Amniotic epithelial cell (primary cell): ENCODE measurements at places on chromosomes 3 and 15.

GRCh38 chr15:38054488-38054887 is 120.0 kb downstream of the TMCO5A start:
- peak; percentile 51 for DNase-seq

GRCh38 chr3:196246612-196247308 is 30.4 kb downstream of the SLC51A start:
- DNase-seq = peak; percentile 94

DNA sequence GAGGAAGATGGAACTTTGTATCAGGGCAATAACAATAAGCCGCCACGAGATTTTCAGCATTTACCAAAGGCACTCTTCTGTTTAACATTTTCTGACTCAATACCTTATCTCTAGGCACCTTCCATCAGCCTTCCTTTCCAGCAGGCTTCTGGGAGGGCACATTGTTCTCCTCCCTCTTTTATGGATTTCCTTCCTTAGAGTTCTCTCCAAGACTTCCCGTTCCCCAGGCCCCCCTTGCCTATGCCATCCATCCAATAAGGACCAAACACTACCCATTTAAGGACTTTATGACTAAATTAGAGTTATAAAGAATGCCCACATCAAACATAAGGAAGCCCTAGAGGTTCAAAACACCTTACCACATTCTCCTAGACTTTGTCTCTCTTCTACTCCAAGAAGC is 71.0 kb upstream of the ACP3 start:
- DNase-seq = no peak

DNA sequence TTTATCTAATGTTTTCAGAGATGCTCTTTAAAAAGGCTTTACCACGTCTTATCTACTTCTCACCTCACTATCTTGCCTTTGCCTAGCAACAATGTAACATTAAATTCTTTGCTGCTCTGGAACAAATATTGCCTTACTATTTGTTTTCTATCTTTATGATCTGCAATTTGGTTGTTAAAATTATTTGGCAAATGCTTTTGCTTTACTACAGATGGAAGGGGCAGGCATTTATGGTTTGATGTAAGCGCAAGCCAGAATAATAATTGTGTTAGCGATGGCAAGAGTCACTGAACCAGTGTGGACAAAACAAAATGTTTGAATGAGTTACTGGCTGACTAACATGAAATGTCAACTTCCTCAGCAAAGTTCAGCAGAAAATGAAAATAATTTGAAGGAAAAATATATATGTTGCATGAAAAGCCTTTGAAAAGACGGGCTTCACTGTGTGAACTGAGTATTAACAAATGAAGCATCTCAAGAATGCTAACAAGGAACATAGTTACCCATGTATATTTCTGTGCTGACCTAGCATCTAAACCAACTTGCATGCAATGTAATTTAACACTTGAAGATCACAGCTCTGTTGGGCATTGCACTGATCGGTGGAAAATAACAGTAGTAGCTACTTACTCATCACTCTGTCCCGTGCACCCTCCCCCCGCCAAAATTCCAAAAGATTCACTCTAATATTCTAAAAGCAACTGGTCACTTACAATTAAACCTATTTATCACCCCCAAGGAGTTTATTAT is 454.0 kb upstream of the ARHGEF26 start:
- no peak for DNase-seq

DNA sequence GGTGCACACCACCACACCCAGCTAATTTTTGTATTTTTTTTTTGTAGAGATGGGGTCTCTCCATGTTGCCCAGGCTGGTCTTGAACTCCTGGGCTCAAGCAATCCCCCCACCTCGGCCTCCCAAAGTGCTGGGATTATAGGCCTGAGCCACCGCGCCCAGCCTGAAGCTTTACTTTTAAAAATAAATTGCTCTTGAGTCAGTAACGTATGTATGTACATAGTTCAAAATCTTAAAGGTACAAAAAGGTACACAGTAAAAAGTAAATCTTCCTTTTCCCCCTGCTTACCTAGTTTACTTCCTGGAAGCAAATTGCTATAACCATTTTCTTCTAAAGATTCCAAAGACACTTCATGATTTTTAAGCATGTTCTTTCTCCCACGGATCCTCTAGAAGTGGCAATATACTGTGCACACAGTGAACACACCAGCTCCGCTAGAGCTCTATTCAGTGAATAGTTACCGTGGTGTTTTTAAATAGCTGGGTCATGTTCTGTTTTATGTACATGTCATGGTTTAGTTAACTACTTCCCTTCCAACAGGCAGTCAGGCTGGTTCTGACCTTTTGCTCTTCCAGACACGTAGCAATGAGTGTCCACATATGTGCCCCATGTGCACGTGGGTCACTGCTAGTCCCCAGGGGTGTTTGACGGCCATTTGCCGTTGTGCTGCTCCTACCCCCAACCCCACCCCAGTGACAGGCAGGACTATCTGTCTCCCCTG is 82.1 kb downstream of the EEFSEC start:
- DNase-seq = peak; percentile 23
